ENCODE measurements at places on chromosomes 11 and 22.
A peak's percentile ranks its signal among the peaks of the same experiment; 100 is the strongest.

GRCh38 chr11:120383518-120384155 is 47.4 kb downstream of the ARHGEF12 start:
- no peak for DNase-seq

DNA sequence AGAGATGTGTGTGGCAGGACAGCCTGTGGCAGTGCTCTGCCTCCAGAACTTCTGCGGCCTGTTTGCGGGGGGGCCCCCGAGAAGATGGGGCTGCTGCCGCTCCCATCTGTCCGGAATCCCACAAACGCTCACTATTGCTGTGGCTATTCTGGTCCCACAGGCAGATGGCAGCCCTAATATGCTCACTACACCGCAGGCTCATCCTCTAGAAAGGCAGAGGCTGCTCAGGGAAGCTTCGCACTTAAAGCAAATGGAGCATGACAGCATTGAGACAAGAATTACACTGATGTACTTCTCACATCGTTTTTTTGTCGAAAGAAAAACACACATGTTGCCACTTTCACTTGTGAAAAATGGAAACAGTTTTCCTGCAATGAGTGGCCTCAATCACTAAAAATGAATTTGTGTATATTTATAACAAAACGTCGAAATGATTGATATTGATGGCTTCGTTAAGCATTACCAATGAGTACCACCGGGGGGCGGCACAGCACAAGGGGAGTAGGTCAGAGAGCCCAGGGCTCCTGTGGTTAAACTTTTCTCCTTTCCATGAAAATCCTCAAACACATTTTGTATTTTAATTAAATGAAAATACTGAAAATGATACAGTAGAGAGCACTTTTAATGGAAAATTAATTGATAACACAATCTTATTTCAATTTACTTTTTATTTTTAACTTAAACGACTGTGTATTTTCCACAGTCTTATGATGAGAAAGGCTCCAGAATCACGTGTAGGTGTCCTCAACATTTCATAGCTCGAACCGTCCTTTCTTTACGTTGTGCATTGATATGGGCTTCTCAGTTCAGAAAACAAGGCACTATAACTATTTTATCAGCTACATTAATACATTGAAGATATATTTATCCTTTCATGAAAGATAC is 69.1 kb downstream of the CTTN start:
- DNase-seq, result peak; percentile 51

DNA sequence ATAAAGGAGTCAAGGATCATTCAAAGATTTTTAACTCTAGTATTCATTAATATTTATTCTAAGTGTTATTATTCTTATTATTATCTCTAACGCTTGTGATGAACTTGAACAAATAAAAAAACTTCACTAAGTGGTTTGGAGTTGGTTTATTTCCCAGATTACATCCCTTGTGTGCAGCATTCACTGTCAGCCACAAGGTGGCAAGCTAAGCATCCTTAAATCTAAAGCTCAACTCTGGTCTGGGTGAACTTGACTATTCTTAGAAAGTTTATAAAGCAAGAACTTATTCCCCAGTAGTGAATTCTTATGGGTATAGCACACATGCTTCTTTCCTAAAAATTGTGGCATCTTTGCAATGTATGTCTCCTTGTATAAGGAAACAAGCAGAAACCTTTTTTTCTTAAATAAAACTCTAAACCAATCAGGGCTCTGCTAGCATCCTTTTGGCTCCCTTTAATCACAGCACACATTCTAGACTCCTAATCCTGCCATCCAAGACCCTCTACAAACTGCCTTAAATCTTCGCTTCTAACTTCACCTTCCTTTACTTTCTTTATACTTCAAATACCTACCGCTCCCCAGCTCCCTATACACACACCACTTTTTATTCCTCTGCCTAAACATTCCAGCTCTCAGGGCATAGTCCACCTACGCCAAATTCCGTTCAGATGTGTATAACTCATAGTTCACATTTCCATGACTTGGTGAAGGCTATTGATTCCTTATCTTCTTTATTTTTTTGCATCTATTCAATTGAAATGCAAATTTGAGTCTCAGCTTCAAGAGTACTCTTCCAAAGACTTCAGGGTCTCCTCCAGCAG is 1068.8 kb downstream of the DLG2 start:
- DNase-seq, result peak; percentile 77

GRCh38 chr11:26194881-26195280 is 137.0 kb upstream of the ANO3 start:
- DNase-seq, result no peak

DNA sequence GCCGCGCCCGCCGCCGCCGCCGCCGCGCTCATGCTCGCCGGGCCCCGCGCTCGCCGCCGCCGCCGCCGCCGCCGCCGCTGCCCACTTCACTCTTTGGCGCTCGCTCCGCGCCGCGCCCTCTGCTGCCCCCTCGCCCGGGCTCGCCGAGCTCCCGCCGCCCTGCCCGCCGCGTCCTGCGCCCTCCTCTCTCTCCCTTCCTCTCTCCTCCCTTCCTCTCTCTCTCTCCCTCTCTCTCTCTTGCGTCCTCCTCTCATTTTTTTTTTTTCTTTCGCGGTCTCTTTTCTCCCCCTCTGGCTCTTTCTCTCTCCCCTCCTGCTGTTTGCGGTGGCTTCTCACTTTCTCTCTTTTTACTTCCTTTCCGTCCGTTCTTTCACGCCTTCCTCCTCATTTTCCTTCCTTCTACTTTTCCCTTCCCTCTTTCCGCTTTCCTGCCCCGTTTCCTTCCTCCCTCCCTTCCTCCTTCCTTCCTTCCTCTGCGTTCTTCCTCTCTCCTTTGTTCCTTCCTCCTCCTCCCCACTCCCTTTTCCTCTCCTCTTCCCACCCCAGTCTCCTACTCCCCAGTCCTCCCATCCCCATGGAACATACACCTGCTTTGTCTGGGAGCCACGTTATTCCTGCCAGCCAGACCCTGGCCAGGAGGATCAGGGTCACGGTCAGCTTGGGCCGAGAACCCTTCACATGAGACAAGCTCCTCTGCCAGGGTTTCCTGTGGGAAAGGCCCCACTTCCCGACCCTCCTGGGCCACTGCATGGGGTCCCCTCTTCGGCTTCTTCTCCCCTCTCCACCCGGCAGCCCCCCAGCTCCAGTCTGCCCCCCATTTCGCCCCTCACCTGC is 19.3 kb upstream of the SHISAL1 start:
- DNase-seq, result peak; percentile 16

DNA sequence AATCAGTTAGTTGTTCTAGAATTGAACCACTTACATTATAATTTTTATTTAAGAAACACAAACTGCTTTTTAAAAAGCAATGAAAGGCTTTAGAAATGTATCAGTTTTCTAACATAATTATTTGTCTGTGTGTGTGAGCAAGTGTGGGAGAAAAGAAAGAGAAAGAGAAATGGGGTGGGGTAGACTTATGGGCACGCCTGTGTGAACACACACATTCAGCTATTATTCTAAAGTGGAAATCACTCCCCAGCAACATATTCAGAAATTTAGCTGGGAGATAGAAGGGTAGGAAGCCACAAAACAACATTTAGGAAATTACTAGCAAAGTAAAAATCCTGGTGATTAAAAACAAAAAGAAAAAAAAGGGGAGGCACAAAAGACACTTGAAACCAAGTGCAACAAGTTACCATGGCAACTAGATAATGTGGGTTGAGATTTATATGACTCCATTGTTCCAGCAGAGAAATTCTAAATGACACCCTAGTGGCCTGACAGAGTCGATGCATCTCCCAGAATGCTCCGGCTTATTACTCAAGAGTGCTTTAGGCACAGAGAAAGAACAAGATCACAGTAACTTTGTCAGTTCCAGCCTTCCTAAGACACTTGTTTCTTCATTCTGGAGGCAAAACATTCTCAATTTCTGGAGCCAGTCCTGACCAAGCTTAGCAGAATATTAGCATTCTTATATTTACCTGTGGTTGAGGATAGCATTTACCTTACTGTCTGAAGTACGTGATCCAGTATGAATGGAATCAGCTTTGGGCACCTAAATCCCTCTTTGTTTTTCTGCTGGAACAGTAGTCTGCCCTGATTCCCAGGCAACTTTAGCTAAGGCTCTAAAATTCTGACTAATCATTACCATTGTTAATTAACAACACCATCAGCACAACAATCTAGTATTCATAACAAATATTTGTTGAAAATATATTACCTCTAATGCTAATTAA is 444.4 kb downstream of the DLG2 start:
- peak; percentile 57 for DNase-seq

DNA sequence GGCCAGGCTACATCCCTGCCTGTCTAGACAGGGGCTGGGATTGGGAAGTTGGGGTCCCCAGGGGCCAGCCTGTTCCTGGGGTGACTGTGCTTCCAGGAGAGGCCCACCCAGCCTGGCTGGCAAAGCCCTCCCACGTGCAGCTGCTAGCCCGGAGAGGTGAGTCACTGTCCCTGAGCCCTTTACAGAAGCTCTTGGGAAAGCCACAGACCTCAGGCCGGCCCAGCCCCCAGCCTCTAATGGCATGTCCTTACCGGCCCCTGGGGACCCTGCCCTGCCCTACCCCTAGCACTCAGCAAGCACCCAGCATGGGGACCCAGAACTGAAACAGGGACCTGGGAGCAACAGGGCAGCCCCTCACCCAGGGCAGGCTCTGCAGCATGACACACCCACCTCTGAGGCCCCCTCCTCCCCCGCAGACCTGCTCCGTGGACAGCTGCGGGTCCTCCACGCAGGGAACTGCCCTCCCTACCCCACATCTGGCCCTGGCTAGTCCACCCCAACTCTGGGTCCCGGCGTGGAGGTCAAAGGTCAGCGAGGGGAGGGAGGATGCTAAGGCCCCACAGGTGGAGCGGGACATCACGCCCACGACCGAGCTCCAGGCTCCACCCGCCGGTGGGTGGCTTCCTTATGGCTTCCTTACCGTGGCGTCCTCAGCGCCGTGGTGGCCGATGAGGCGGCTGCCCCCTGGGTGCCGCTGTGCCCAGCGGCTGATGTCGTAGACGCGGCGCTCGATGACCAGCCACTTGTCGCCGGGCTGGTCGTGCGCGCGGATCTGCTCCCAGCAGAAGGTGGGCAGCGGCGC is 615 bp downstream of the FADS3 start:
- DNase-seq, result peak; percentile 50

DNA sequence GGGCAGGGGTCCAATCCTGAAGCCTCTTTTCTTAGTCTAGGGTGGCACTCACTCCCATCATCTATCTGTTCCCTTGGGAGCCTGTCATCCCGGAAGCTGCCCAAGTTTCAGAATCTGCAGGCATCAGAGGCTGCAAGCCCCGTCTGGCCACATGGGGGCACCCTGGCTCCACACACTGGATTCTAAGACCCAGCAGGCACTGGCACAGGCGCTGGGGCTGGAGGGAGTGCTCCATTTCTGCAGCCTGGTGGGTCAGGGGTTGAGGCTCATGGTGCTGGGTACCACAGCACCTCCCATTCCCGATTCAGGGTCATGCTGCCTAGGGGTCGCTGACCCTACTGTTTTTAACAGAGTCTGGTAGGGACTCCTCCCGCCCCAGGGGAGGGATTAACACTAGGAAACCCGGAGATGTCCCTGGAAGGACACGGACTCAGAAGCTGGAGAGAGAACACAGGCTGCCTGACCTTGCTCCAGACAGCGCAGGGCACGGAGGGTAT is 243.9 kb upstream of the SYN3 start:
- peak; percentile 70 for DNase-seq

GRCh38 chr11:63639199-63639832 is 25.1 kb upstream of the PLAAT3 start:
- peak; percentile 26 for DNase-seq

DNA sequence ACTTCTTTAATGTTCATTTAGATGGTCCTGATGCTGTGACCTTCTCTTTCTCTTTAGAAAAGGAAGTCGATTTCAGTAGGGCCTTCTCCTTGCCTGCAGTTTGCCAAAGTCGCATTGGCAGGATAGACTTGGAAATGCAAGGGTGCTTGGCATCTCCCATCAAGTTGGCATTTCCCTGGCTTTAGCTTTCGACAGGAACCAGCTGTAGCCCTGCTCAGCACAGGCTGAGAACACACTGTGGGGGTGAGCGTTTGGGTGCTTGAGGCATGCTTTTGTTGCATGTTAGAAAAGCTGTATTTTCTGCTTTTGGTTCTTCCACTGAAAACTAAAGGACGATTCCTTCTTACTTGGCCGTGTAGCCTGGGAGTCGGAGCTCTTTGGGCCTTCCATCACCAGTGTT is 37.7 kb downstream of the LDLRAD3 start:
- no peak for DNase-seq

GRCh38 chr22:39253435-39254070 is 8.8 kb upstream of the PDGFB start:
- DNase-seq, result peak; percentile 86

DNA sequence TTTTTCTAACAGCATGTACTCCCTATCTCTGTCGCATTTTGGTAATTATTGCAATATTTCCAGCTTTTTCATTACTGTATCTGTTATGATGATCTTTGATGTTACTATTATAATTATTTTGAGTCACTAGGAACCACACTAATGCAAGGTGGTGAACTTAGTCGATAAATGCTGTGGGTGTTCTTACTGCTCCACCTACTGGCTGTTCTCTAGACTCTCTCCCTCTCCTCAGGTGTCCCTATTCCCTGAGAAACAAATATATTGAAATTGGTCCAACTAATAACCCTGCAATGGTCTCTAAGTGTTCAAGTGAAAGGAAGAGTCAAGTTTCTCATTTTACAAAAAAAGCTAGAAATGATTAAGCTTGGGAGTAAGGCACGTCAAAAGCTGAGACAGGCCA is 10.5 kb downstream of the ARL14EP start:
- DNase-seq, result peak; percentile 31

- no peak for DNase-seq
Observed at GRCh38 chr11:36240173-36240572, 49.1 kb downstream of the COMMD9 start.

DNA sequence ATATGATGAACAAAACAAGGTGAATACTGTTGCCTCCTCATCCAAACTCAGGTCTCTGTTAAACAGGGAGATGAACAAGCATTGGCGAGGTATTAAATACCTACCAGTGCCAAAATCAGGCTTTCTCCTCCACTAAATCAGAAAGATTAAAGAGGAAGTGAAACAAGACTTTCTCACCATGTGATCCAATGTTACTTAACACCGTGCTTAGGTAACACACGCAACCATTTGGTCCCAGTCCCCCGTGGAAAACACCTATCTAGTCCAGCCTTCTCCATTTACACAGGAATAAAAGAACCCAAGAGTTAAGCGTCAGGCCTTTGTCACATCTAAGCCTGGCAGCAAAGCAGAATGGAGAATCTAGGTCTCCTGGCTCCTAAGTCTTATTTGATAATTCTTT is 34.5 kb downstream of the TENM4 start:
- no peak for DNase-seq

DNA sequence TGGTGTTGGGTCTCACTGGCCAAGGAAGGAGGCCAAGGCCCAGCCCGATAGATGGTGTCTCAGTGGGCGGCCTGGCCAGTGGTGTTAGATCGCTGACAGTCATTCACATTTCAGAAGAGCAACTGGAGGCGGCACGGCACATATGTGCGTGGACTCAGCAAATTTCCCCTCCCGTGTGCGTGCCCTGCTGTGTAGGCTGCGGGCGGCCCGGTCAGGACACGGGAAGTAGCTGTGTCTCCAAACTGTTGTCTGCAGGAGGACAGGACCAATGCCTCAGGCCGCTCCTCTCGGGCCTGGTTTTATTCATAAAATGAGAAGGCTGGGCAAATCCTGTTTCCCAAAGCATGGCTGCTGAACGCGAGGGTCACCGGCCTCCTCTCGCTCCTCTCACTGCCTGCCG is 711.7 kb downstream of the BRD1 start:
- DNase-seq, result no peak

- DNase-seq, result no peak
Observed at GRCh38 chr11:95659088-95659487, 130.5 kb downstream of the FAM76B start.

GRCh38 chr11:16985297-16985696 is 28.9 kb downstream of the PLEKHA7 start:
- no peak for DNase-seq

- no peak for DNase-seq
Observed at GRCh38 chr11:48101958-48102357, 114.7 kb upstream of the OR4B1 start.

GRCh38 chr22:27296091-27296675 is 505.4 kb downstream of the MN1 start:
- no peak for DNase-seq

Measured in A549 (cell line).